Head of caudate nucleus (tissue), 42 donors: ENCODE measurements at places on chromosomes 12 and 14.

- DNase-seq: no peak
Measured at GRCh38 chr12:22631863-22632463, 7.0 kb downstream of the ETNK1 start.

- DNase-seq: no peak
Measured at GRCh38 chr12:22321018-22321605, 13.4 kb downstream of the ST8SIA1 start.

GRCh38 chr14:65550779-65551643 is 138.5 kb downstream of the FUT8 start:
- DNase-seq: no peak

GRCh38 chr12:71567537-71567936 is 96.1 kb downstream of the ZFC3H1 start:
- peak; percentile 70 for DNase-seq
